ENCODE measurements at places on chromosomes 2 and 18.

- DNase-seq = no peak
Observed at GRCh38 chr2:5412001-5412400, 280.2 kb upstream of the SOX11 start.

- DNase-seq = no peak
Observed at GRCh38 chr2:239629926-239630617, 229.3 kb upstream of the HDAC4 start.

GRCh38 chr2:239275847-239276831 is 124.7 kb downstream of the HDAC4 start:
- DNase-seq = no peak

DNA sequence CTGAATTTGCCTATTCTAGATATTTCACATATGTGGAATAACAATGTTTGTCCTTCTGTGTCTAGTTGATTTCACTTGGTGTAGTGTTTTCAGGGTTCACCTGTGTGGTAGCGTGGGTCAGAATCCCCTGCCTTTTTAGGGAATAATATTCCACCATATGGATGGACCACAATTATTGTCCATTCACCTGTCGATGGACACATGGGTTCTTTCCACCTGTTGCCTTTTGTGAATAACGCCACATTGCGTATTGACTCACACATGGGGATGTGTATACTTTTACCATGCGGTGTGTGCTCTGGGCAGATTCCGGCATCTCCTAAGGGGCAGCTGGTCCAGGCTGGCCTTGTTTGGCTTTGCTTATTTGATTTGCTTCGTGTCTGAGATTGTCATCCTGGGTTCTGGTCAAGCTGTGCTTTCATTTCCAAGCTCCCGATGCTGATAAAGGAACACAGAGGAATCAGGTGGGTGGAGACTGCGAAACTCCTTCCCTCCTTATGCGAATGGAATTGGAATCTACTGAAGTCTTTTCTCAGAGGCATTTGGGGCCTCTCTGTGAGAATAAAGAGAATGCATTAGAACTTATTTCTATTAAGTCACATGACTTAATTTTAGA is 18.9 kb upstream of the ALLC start:
- no peak for DNase-seq

GRCh38 chr2:152657043-152657442 is 60.2 kb downstream of the PRPF40A start:
- no peak for DNase-seq

DNA sequence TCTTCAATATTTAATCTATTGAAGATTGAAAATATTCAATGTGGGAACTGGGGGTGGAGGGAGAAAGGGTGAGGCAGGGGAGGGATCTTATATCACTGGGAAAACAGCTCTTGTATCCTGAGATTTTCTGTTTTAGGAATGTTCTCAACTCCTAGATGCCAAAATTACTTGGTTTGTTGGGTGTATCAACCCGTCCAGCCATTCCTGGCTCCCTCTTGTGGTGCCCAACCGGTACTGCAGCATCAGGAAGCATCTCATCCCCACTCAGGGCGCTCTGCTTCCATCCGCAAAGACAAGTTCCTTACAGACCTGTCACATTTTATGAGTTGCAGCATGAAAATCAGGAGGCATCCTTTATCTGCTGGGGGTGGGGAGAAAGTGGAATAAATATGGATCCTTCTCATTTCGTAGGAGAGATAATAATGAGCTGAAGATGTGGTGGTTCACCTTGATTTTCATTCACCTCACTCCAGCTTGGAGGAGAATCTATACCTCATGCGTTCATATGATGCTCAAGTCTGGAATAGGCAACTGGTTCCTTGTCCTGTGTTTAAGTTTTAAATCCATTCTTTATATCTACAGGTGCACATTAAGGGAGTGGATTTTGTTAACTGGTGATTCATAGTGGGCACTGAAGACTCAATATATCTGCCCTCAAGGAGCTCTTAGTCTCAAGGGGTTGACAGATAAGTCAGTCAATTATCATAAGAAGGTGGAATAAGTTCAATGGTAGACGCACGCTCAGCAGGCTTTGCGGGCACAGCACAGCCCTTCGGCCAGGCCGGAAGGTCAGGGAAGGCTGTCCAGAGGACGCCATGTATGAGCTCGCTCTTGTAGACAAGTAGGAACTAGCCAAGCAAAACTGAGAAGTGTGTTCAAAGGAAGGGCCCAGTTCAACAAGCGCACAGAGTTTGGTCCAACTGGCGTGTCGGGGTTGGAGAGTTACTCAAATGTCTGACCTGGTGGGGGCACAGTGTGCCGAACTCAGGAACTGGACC is 127.3 kb downstream of the RNF144A start:
- peak; percentile 41 for DNase-seq
